SJCRH30 (cell line): ENCODE measurements at places on chromosomes 1 and 21.

- no peak for DNase-seq
Observed at GRCh38 chr1:110554871-110555801, 36.2 kb upstream of the KCNA10 start.

DNA sequence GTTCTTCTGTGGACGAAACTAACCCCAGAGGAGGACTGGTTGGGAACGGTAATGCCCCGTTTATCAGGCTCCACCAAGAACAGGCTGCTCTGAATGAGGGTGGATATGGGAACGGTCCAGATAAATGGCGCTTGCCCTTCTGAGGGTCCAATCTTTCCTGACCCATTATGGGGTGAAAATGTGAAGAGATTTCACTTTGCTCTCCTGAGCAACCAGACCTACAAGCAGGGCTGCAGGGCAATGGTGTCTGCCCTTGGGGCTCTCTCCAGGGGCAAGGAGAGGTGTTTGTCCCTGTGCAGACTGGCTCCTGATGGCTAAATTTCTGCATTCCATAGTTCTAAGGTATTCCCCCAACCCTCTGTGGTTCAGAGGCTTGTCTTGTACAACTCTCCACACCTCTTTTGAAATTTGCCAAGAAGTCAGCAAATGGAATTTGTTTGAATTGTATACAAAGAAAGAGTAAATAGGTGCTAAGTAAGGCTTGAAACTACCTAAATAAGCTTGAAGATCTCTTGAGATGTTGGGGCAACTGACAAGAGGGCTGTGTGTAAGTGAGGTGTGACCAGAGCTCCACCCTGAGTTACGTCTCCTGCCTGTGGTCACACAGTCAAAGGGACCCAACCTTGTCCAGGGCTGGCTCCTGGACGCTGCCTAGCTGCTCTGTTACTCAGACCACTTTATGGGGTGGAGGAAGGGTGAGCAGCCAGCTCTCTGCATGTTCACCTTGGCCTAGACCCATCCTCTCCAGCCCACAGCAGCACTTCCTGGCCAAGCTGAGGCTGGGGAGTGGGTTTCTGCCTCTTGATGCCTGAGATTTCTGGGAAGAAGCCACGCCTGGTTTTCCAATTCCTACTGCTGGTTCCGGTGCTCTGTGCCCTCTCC lies 24.8 kb downstream of the SLC2A1 start:
- no peak for DNase-seq

DNA sequence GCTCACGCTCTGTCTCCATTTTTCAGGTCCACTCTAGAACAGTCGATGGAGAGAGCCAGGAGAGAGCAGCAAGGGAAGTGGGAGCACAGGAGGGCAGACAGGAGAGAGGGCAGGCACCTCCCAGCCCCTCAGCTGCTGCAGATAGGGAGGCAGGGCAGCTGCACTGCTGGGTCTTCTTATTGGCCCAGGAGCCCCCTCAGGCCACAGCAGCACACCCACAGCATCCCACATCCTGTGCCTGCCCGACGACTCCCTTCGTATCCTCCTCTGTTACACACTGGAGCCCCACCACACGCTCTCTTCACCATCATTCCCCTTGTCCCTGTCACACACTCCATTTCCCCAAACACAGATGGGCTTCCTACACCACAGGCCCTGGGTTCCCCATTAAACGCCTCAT lies 13.7 kb upstream of the ARTN start:
- DNase-seq: peak; percentile 37

DNA sequence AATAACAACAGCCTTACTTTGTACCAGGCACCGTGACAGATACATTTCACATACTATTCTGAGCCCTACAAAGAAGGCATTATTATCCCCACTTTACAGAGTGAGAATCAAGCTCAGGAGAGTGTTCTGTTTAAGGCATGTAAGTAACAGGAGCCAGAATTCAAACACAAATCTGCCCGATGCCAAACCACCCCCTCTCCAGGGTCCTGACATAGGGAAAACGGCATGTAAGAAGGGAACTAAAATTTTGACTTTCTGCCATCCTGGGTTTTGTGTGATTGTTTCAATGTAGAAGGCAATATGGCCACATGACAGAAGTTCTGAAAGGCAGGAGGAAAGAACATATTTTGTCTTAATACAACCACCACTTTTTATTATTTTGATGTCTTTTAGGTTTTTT lies 5.5 kb downstream of the FUCA1 start:
- DNase-seq: peak; percentile 21

DNA sequence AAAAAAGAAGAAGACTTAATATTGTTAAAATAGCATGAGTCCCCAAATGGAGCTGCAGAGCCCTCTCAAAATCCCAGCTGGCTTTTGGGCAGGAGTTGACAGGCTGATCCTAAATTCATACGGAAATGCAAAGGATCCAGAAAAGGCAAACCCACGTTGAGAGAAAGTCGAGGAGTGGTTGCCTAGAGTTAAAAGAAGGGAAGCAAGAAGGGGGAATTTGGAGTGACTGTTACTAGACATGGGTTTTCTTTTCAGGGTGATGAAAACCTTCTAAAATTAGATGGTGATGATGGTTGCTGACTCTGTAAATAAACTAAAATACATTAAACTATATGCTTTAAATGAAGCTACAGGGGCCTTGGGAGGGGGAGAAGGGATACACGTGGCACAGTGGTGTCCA lies 1.6 kb downstream of the DNMT3L start:
- DNase-seq: no peak

DNA sequence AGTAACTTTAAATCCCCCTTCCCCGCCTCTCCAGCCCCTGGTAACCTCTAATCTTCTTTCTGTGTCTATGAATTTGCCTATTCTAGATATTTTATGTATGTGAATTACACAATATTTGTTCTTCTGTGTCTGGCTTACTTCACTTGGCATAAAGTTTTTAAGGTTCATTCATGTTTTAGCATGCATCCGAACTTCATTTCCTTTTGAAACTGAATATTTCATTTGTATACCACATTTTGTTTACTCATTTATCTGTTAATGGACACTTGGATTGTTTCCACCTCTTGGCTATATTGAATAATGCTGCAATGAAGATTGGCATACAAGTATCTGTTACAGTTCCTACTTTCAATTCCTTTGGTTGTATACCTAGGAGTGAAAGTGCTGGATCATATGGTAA lies 205.3 kb downstream of the TM2D1 start:
- no peak for DNase-seq

GRCh38 chr1:113657126-113657525 lies 102.2 kb downstream of the PHTF1 start:
- DNase-seq: no peak

GRCh38 chr21:14722841-14723483 lies 176.8 kb upstream of the SAMSN1 start:
- DNase-seq: no peak

- DNase-seq: no peak
Observed at GRCh38 chr21:36741506-36741905, 42.6 kb downstream of the SIM2 start.

- peak; percentile 62 for DNase-seq
Observed at GRCh38 chr1:220879509-220880361, 492 bp downstream of the HLX start.

- no peak for DNase-seq
Observed at GRCh38 chr1:13860031-13860430, 160.0 kb downstream of the PRDM2 start.

DNA sequence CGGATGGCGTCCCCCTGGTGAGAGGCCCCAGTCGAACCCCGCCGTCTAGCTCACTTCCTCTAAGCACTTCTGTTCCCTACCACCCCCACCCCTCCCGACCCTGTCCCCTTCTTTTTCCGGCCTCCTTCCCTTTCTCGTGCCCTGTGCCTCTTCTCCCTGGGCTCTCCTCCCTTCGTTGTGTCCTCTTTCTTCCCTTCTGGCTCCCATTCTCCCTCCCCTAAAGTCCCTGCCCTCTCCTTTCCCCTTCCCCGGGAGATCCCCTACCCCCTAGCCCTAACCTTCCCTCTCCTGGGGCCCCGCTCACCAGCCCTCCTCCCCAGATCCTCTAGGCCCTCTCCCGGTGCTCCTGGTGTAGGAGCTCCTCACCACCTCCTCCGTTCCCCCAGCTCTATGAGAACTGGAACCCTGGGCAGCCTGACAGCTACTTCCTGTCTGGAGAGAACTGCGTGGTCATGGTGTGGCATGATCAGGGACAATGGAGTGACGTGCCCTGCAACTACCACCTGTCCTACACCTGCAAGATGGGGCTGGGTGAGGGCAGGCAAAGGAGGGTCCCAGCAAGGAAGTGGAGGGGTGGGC lies 15.9 kb downstream of the BCAN start:
- DNase-seq: no peak

DNA sequence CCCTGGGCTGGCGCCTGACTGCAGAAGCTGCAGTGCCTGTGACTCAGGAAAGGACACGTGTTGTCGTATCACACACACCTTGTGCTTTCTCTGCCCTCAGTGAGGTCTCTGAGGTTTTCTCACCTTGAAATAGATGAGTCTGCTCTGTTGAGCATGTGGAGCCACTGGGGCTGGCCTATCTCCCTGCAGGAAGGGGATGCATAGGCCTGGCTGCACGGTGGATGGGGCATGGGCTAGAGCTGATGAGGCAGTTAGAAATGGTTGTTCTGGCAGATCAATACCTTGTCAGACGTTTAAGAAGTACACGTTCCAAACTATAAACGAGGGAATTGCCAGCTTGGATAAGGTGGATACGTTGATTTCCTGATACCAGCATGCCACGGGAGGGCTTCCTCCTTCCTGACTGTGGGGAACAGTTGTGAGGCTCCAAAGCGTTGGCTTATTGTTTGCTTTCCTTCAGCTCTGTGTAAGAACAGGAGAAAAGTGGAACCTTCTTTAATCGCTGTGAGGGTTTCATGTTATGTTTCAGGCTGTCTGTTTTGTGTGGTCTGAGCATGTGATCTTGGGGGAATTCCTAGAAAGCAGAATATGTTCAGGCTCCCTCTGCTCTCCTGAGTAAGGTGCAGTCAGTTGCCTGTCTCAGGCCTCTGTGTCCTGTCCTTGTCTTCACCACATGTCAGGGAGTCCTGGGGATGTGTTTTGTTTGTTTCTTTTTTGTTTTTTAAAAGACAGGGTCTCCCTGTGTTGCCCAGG lies 44.8 kb downstream of the PCNT start:
- DNase-seq: no peak

DNA sequence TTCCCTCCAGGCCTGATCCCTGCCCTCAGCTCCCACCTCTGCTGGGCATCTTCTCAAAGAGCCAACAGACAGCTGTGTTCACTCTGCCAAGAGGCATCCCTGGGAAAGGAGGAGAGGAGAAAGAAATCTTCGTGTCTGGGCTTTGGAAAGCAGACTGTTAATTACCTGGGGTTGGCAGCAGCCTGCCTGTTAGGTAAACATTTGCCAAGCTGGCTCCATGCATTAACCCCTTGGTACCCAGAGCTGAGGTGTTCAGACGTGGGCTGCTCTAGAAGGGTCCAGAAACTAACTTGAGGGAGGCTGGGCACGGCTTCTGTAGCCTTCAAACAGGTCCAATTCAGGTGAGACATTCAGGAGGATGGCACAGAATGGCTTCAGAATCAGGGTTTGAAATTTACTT lies 8.7 kb upstream of the EXTL1 start:
- no peak for DNase-seq

GRCh38 chr1:76046149-76046548 lies 28.4 kb upstream of the ST6GALNAC3 start:
- no peak for DNase-seq

- peak; percentile 75 for DNase-seq
Observed at GRCh38 chr1:109083923-109084322, 6.6 kb upstream of the TMEM167B start.

DNA sequence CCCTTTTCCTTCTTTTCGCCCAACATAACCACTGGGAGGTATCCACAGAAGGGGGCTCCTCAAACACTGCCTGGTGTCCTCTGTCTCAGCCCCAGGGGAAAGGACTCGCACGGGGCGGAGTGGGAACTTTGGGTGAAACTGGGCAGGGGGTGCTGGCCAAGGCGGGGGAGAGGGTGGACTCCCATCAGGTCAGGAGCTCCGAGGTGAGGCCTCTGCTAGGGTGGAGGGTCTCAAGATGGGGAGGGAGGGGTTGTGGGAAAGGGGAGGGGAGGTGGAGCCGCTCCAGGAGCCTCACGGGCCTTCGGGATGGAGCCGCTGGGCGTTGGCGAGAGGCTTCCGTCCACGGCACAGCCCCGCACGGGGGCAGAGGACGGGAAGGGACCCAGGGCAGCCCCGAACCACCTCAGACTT lies 43.2 kb upstream of the POFUT2 start:
- DNase-seq: no peak

GRCh38 chr1:232579958-232580941 lies 49.7 kb downstream of the SIPA1L2 start:
- no peak for DNase-seq

- DNase-seq: no peak
Observed at GRCh38 chr1:2953688-2954285, 67.5 kb upstream of the ACTRT2 start.

GRCh38 chr1:234018816-234019215 lies 114.3 kb downstream of the SLC35F3 start:
- no peak for DNase-seq

DNA sequence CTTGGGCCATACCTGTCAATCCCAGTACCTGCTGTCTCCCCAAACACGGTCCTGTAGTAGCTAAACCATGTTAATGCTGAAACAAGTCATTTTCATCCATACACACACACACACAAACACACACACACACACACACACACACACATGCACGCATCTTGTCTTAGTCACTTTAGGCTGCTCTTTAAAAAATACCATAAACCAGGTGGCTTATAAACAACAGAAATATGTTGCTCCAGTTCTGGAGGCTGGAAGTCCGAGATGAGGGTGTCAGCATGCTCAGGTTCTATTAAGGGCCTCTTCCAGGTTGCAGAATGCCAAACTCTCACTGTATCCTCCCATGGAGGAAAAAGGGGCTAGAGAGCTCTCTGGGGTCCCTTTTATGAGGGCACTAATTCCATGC lies 129.9 kb downstream of the NTPCR start:
- no peak for DNase-seq

DNA sequence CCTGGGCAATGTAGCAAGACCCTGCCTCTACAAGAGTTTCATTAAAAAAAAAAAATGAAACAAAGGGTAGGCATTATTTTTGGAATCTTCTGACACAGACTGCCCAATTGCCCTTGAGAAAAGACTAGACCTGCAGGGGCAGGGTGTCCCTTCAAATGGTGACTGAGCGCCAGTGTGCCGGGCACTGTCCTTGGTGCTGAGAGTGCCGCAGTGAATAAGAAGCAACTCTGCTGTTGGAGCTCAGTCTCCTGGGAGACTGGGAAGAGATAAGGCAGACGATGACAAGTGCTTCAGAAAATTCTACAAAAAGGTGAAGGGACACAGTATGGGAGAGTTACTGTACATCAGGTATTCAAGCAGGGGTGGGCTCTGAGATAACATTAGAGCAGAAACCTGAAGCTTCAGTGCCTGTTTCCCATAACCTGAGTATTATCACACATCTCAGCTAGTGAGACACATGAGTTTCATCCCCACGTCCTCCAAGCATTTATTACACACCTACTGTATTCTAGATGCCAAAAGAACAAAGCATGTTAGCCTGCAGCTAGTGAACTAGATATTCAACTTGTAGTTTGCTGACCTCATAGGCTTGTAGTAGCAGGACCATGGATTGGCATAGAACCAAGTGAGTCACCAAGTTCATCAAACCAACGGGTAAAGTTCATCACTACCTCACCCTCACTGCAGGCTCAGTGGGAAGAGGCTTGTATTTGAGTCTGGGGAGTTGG lies 18.4 kb upstream of the RPL11 start:
- DNase-seq: peak; percentile 80
